Activated CD8-positive, alpha-beta T cell treated with anti-CD3 and anti-CD28 coated beads for 36 hours (primary cell): ENCODE measurements at places on chromosomes 4 and X.
A peak's percentile ranks its signal among the peaks of the same experiment; 100 is the strongest.

DNA sequence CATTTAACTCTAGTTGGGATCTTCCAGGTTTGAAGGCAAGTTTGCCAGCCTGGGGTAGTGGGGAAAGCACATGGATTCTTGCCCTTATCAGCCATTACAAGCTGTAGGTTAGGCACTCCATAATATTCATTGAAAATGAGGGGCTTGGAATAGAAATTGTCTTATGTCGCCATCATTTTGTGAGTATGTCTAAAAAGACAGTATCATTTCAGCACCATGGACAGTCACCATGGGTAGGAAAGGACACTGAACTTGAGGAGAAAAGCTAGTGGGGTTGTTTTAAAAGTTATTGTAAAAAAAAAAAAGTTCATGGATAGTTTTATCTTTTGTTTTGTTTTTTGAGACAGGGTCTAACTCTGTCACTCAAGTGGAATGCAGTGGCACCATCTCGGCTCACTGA lies 356.1 kb downstream of the HNRNPD start:
- DNase-seq = no peak

- DNase-seq = no peak
These were observed 47.0 kb upstream of the ANXA10 start for GRCh38 chr4:168045354-168045753.

- no peak for DNase-seq
These were observed 122.2 kb upstream of the PDE5A start for GRCh38 chr4:119750771-119751170.

GRCh38 chr4:87092389-87093141 lies 127.9 kb downstream of the KLHL8 start:
- no peak for DNase-seq

- DNase-seq = no peak
These were observed 185.3 kb downstream of the MID1IP1 start for GRCh38 chrX:38986586-38986985.

- DNase-seq = no peak
These were observed 125.6 kb upstream of the S100G start for GRCh38 chrX:16524316-16524715.

DNA sequence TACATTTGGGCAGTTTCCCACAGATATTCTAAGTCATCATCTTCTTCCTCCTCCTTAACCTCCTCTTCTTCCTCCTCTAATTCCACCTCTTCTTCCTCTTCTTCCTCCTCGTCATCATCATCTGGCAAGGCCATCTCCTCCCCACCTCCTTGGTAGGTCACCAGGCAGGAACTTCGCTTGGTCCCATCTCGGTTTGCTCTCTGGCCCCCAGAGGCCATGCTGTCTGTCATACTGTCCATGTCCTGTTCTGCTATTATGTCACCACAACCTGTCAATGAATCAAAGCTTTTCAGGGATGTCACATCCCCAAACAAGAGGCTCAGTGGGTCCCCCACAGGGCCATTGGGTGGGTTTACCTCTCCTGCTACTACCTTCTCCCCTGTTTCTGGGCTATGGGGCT lies 13.5 kb downstream of the AMER1 start:
- DNase-seq = no peak

DNA sequence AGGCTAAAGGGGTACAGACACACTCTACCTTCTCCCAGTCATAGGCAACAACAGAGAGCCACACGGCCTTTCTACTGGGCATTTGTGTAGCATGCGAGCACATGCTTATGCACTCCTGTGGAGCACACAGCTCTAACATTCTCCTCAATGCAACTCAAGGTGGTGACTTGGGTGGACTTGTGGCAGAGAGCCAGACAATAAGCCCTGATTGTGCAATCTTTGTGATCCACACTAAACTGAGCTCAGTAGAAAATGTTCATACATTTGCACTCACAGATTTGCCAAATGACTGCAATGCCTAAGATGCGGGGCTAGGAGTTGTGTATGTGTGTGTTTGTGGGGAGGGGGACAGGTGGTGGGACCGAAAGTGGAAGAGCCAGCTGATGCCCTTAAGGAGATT lies 31.4 kb upstream of the SETD7 start:
- DNase-seq = no peak

DNA sequence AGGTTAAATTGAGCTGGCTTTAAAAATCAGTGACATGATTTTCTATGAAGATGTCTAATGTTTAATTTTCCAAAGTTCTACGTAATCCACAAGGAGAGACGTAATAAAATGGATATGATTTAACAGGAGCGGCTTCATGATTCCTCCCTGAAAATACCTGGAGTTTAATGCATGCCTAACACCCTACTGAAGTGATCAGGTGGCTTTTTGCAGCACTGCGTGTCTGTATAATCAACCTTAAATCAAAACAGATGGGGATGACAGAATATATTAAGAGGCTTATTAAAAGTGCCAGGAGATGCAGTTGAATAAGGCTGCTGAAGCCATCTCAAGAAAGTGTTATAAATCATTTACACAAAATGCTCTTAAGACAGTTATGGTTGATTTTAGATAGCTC lies 112.4 kb upstream of the TLR3 start:
- no peak for DNase-seq

GRCh38 chr4:153418558-153418957 lies 47.6 kb upstream of the TMEM131L start:
- no peak for DNase-seq

- DNase-seq = peak; percentile 52
These were observed 67.9 kb upstream of the SLC4A4 start for GRCh38 chr4:71270901-71271300.

DNA sequence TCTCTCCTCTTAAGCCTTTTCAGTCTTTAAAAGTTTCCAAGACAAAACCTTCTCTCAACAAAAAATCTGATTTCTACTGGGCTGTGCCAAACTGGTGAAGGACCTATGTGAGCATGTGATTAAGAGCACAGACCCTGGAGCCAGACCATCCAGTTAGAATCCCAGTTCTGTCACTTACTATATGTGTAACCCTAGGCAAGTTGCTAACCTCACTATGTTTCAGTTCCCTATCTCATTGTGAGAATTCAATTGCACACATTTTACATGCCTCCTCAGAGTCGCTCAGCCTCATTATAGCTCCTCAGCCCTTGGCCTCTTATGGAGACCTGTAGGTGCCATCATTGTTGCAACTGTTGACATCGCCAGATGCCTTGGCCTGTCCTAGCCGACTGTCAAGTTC lies 54.1 kb upstream of the VEGFD start:
- no peak for DNase-seq

- no peak for DNase-seq
These were observed 40.2 kb downstream of the STX18 start for GRCh38 chr4:4501679-4502078.

DNA sequence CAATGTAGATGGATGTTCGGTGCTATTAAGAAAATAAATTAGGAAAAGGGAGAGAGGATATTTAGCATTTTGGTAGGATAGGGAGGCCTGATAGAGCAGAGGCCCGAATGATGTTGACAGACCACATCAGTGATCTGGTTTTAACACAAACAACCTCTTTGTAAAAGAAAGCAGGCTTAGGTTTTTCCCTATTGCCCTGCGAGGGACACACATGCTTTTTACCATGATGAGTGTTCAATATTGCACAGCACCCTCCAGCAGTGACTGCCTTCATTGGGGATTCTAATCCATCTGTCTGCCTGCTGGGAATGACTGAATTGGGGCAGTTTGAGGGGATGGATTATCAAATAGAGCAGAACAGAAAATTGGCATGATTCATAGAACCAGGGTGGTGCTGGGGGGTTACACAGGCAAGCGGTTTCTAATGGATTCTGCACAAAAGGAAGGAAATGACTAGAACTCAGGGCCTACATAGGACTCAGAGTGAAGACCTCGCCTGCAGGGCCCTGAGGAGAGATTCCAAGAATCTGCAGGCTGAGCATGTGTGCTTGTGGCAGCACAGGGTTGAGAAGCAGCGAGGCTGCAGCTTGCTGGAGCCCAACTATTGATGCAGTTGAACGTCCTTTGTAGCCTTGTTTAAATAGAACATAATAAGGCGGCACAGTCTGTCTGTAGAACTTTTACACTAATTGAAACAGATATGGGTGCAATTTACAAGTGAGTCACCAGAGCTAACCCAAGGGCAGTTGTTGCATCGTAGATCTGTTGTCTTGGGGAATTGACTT lies 58.0 kb downstream of the RHOH start:
- DNase-seq = peak; percentile 65

GRCh38 chrX:112736310-112736709 lies 56.6 kb upstream of the LHFPL1 start:
- no peak for DNase-seq

DNA sequence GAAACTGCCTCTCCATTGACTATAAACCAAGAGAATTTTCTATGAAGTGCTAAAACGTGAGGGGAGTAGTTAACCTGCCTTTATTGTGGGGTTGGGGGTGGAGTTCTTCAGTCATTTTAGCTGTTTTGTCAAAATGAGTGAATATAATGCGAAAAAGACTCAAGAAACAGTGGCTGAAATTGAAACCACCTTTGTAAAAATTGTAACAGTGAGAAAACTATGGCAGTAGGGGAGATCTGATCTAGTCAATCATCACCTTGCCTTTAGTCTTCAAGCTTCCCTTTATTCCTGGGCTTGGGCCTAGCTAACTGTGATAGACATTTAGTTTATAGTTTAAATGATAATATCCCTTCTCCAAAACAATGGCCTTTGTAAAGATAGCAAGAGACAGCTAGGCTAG lies 1927.3 kb downstream of the STIM2 start:
- DNase-seq = no peak

GRCh38 chr4:109877400-109877799 lies 29.5 kb downstream of the LRIT3 start:
- DNase-seq = no peak

DNA sequence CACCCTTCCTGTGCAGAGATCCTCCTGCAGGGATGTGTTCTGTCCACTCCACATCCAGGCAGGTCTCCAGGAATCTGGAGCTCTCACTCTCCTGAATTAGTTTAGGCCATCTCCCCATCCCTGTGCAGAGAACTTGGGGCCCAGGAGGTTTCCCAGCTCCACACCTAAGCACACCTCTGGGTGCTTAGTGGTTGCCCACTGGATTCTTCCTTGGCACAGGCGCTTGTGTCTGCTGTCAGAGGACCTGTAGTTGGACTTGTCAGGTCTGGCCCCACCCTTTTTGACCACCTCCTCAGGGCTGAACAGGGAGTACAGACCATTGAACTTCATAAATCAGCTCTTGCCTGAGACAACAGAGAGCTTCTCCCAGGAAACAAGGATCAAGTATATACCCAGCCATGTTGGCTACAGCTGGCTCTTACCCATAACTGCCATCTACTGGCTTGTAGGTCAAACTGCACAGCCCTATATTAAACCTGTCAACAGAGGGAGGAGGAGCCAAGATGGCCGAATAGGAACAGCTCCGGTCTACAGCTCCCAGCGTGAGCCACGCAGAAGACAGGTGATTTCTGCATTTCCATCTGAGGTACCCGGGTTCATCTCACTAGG lies 275.5 kb downstream of the PPARGC1A start:
- peak; percentile 1 for DNase-seq

GRCh38 chrX:30777575-30777974 lies 111.5 kb downstream of the TAB3 start:
- DNase-seq = peak; percentile 6

- DNase-seq = no peak
These were observed 2.5 kb downstream of the RPL34 start for GRCh38 chr4:108622828-108623227.

GRCh38 chr4:81595287-81595686 lies 123.6 kb upstream of the RASGEF1B start:
- no peak for DNase-seq

- DNase-seq = no peak
These were observed 15.3 kb downstream of the CCNG2 start for GRCh38 chr4:77172336-77172735.

DNA sequence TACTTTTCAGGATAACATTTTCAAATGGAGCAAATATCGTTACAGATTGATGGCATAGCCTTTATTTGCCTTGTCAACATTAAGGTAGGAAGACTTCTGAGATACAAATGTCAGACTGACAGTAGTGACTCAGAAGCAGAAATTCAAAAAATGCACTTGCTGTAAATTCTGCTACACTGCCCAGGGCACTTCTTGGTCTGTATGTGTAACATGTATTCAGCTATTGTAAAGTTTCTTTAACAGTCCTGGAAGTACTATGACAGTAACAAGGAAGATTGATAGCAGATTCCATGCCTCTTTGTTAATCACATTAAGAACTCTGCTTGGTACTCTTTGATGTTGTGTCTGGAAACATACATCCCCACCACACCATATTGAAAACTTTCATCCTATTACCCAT lies 69.6 kb upstream of the PCDH18 start:
- DNase-seq = no peak

DNA sequence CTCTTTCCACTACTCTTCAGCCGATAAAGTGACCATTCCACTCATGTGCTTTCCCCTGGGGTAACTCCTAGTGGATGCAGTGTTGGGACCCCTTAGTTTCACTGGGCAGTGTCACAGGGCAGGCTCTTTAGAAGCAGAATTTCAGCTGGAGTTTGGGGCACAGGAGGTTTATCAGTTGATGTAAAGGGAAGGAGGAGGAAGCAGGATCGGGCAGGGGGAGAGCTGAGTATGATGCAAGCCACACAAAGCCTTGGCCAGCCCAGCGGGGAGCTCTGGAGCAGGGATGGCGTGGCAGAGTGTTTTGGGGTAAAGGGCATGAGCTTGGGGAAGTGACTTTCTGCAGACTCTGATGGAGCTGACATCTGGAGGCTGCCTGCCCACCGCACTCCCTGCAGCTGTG lies 19.3 kb downstream of the WDR13 start:
- DNase-seq = no peak

- DNase-seq = no peak
These were observed 18.1 kb downstream of the CHIC1 start for GRCh38 chrX:73581002-73581628.

GRCh38 chr4:8297691-8298485 lies 28.3 kb downstream of the HTRA3 start:
- no peak for DNase-seq

DNA sequence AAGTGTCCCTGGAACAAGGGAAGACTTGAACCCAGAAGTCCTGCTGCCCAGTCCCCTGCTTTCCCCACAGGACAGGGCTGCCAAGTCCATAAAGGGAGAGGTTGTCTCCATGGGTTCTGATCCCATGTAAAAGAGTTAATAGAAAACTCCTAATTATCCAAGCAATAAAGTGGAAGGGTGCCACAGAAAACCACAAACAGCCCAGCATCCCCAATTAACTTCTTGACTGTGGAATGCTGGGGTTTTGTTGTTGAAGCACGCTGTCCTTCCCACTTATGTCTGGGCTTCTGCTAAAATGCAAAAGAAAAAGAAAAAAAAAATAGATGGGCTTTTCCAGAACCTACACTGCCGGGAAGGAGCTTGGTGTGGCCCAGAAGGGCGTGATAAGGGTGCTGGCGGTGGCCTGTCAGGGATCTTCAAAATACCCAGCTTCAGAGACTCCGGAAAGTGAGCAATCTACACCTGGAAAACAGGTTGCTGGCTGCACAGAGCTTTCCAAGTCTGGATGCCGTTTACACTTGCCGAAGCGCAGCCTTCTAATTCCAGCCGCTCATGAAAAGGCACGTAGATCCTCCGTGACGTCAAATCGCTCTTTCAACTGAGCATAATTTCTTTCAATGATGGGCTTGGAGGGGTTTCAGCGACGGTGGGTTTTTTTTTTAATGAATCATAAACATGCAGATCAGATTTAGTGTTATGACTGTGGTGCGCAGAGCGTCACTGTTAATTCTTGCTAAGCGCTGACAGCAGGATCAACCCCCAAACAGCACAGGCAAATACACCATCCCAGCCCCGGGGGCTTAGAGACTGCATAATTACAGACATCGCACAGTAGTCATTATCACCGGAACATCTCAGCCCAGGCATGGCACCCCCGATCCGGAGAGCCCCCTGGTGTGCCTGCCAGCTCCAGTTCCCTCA lies 197.6 kb downstream of the BCOR start:
- no peak for DNase-seq

- no peak for DNase-seq
These were observed 12.0 kb upstream of the PLS3 start for GRCh38 chrX:115549008-115549407.

GRCh38 chr4:71009890-71010588 lies 16.6 kb downstream of the DCK start:
- DNase-seq = no peak
